Left cardiac atrium (tissue), 4 donors: ENCODE measurements at places on chromosomes 2 and 18. TPM values are rescaled to one million over a fixed set of nuclear protein-coding genes. Genes with fewer than 3 reads are reported as not detected.

CHRND gene
- total RNA-seq, result not detected

OTOS gene
- not detected for total RNA-seq

NYAP2 gene
- total RNA-seq, result not detected

EVX2 gene
- not detected for total RNA-seq

DSC2 gene
- 18.0 TPM for total RNA-seq

GCFC2 gene
- 14.7 TPM for total RNA-seq

KCTD1 gene
- total RNA-seq, result 42.2 TPM

PPP1R1C gene
- 5.0 TPM for total RNA-seq

ADRA2B gene
- 2.3 TPM for total RNA-seq

ASB3 gene
- 10.8 TPM for total RNA-seq

ITGAV gene
- 140 TPM for total RNA-seq

- DNase-seq, result no peak
These were observed 6.1 kb downstream of the RNF144A start for GRCh38 chr2:6923319-6923718.

DNA sequence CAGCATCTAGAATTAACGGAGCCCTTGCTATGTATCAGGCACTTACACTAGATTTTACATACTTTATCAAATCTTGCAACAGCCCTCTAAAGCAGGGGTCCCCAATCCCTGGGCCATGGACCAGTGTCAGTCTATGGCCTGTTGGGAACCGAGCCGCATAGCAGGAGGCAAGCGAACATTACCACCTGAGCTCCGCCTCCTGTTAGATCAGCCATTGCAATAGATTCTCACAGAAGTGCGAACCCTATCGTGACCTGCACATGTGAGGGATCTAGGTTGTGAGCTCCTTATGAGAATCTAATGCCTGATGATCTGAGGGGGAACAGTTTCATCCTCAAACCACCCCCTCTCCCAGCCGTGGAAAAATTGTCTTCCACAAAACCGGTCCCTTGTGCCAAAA is 13.4 kb downstream of the DNAJB2 start:
- no peak for DNase-seq

GRCh38 chr2:197103363-197103762 is 176.9 kb upstream of the PGAP1 start:
- DNase-seq, result no peak

DNA sequence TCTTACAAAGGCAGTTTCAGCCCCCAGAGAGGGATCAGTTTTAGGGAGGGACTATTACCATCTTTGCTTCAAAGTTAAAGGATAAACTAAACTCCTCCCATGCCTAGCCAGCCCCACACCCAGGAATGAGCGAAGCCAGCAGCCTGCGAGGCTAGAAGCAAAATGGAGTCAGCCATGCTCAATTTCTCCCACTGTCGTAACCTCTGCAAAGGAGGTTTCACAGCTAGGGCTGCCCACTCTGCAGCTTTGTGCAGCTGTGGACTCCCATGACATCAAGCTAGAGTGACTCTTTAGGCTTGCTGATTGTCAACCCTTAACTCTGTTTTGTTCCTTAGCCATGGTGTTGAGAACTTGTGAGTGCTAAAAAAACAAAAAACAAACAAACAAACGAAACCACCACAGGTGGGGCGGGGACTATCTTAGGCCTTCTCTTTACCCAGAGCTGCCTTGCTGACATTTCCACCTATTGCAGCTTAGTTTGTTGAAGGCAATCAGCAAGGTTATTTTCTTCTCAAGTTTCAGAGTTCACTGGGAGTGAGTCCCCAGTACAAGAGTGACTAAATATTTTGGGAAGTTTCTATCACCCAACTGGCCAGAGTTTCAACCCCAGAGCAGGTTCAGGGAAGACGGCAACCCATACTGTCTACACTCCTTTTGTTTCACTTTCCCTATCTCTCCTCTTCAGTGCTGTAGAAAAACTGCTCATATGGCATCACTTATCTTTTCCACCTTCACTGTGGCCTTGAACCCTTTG is 592.1 kb downstream of the XIRP2 start:
- no peak for DNase-seq

DNA sequence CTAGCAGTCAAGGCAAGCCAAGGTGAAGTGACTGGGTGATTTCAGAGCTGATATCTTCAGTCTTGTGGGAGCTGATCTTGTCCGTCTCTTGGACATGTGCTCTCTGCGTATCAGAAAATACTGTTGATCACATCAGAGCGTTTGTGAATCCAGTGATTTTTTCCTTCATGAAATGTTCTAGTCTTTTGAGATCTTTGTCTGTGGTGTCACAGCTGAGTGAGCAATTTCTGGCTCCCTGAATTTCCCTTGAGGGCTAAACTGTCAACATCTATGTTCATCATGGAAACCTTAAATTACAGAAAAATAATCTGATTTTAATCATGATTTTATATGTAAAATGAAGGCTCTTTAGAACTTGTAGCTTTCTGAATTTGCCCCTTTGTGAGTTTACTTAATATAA is 432.0 kb downstream of the CCDC85A start:
- no peak for DNase-seq

DNA sequence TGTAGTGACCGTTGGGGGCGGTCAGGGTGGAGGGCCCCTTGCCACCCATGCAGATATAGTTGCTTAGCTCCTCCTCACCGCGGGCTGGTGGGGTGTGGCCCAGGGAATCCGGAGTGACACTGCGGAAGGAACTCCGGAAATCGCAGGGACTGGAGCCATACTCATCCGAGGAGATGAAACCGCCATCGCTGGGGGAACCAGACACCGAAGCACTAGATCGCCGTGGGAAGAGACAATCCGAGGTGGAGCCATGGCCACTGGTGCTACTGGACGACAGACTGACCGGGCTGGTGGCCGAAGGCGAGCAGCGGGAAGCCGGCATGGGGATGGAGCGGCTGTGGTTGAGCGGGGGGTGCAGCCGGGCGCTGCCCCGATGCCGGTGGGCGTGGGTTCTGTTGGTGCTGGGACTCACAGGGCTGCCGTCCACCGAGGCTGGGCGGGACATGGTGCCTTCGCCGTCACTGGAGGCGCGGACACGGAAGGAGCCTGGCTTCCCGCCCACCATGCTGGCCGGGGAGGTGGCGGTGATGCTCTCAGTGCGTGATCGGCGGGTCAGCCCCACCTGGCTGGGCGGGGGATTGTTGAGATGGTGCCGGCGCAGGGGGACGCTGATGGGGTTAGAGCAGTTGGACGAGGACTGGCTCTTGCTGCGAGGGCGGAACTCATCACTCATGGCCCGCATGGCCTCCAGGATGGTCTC is 2.2 kb downstream of the IRS1 start:
- DNase-seq, result peak; percentile 43

GRCh38 chr2:121258051-121258450 is 27.0 kb downstream of the TFCP2L1 start:
- DNase-seq, result no peak

- DNase-seq, result no peak
These were observed 250.5 kb downstream of the CAMKMT start for GRCh38 chr2:44612276-44612675.

DNA sequence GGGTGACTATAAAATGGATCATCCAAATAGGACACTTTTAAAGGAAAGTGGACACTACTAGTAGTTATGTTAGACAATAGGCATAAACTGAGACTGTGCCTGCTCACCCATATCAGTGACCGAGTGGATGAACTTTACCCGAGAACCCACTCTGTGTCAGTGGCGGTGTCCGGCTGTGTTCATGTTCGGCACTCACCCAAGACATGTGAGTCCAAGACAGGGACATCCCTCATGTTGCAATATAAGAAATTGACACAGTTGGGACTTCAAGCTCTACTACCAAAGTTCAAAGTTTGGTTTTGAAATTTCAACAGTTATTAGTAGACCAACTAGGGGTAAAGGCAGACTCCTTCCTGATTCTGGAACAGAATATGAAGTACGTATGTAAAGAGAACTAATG is 326.3 kb upstream of the TNP1 start:
- peak; percentile 29 for DNase-seq

- no peak for DNase-seq
These were observed 229.1 kb upstream of the FN1 start for GRCh38 chr2:215664847-215665525.

GRCh38 chr2:135745545-135745944 is 3.9 kb downstream of the UBXN4 start:
- no peak for DNase-seq

DNA sequence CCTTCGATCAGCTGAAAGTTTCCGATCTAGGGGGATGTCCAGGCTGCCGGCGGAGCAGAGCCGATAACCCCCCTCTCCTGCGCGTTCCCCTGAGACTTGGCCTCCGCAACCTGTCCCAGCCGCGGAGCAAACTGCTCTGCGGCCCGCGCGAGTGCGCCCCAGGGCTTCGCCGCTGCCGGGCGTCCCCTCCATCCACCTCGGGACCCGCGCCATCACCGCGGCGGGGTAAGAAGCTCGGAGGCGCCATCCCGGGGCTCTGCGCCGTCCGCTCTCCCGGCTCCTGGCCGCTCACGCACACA is 990 bp upstream of the GDF7 start:
- DNase-seq, result no peak
